Right renal pelvis (tissue), 4 donors: ENCODE measurements at places on chromosomes 6 and 20.

GRCh38 chr6:157909282-157909664 lies 72.4 kb upstream of the SYNJ2 start:
- no peak for DNase-seq

GRCh38 chr20:23399568-23400241 lies 21.6 kb downstream of the NAPB start:
- no peak for DNase-seq

GRCh38 chr6:14656078-14656521 lies 538.5 kb downstream of the CD83 start:
- DNase-seq = no peak

DNA sequence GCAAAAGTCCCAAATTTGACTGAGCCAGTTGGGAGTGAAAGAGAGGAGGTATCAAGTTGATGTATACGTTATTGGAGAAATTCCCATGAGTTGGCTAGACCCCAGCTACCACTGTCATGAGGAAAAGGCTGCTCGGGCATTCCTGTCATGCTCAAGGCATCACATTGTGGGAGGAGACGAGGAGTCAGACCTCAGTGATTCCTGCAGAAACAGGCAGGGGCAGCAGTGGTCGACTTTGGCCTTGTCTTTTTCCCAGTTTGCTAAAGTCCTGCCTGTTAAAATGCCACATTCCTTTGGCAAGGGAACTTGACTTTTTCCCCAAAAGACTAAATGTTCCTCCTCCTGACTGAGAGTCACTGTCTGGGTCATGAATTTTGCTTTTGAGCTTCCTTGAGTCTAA lies 295.5 kb upstream of the HS3ST5 start:
- DNase-seq = no peak
